ENCODE measurements at places on chromosomes 11 and 22. TPM values are rescaled to one million over a fixed set of nuclear protein-coding genes. Genes with fewer than 3 reads are reported as not detected.

OR51M1 gene
- total RNA-seq: not detected

MCHR1 gene
- 0.13 TPM for total RNA-seq

TRIM22 gene
- total RNA-seq: 226 TPM

STARD10 gene
- 25.1 TPM for total RNA-seq

MMP27 gene
- not detected for total RNA-seq

NAALADL1 gene
- 8.8 TPM for total RNA-seq

SERHL2 gene
- total RNA-seq: 1.9 TPM

CYP2D6 gene
- total RNA-seq: 0.50 TPM

POU2AF1 gene
- not detected for total RNA-seq

ZNF74 gene
- 16.0 TPM for total RNA-seq

FAM111B gene
- total RNA-seq: 31.7 TPM

OR8D1 gene
- total RNA-seq: not detected

CSF2RB gene
- 6.5 TPM for total RNA-seq

NOX4 gene
- total RNA-seq: 32.3 TPM

PCNX3 gene
- 10.0 TPM for total RNA-seq

PHOX2A gene
- total RNA-seq: not detected

PATL1 gene
- 15.9 TPM for total RNA-seq

FGF3 gene
- not detected for total RNA-seq

PTS gene
- total RNA-seq: 20.7 TPM

OR51E2 gene
- total RNA-seq: not detected

SCARF2 gene
- 4.4 TPM for total RNA-seq

TBX10 gene
- not detected for total RNA-seq

CALCA gene
- not detected for total RNA-seq

SSH3 gene
- total RNA-seq: 14.1 TPM

OR8D4 gene
- total RNA-seq: not detected

MS4A6A gene
- 0.65 TPM for total RNA-seq

DDIAS gene
- total RNA-seq: 5.7 TPM

CNTN5 gene
- total RNA-seq: not detected

FDXACB1 gene
- 1.3 TPM for total RNA-seq

CHRM1 gene
- not detected for total RNA-seq

OR56A1 gene
- not detected for total RNA-seq

FAM180B gene
- total RNA-seq: not detected

TLCD5 gene
- total RNA-seq: 3.4 TPM

MYRF gene
- 1.0 TPM for total RNA-seq

FGF19 gene
- not detected for total RNA-seq

TRPM5 gene
- not detected for total RNA-seq

APOC3 gene
- not detected for total RNA-seq

PKDREJ gene
- total RNA-seq: under 0.01 TPM

MS4A12 gene
- not detected for total RNA-seq

SCGB1A1 gene
- not detected for total RNA-seq

SEPTIN3 gene
- total RNA-seq: 0.06 TPM

SLC25A45 gene
- total RNA-seq: 0.81 TPM

OR4D5 gene
- total RNA-seq: not detected

PLAAT5 gene
- total RNA-seq: not detected

TMEM151A gene
- total RNA-seq: under 0.01 TPM
